ENCODE measurements at places on chromosomes 1 and 21.
A peak's percentile ranks its signal among the peaks of the same experiment; 100 is the strongest.

DNA sequence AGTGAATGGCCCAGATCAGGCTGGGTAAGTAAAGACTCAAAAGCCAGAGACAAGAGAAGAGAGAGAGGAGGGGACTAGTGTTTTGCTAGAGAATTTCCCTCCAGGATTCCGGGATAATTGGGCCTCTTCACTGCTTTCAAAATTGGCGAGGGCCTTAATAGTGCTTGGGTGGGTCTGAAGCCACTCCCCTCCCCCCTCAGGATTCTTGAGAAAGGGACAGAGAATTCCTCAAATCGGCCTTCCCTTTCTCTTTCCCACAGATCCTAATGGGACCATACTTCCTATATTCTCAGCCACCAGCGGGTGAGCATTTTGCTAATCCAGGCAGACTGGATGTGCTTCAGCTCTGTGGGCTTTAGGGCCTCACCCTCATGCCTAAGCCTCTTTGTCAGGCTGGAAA lies 11.9 kb downstream of the SFN start:
- DNase-seq: no peak

DNA sequence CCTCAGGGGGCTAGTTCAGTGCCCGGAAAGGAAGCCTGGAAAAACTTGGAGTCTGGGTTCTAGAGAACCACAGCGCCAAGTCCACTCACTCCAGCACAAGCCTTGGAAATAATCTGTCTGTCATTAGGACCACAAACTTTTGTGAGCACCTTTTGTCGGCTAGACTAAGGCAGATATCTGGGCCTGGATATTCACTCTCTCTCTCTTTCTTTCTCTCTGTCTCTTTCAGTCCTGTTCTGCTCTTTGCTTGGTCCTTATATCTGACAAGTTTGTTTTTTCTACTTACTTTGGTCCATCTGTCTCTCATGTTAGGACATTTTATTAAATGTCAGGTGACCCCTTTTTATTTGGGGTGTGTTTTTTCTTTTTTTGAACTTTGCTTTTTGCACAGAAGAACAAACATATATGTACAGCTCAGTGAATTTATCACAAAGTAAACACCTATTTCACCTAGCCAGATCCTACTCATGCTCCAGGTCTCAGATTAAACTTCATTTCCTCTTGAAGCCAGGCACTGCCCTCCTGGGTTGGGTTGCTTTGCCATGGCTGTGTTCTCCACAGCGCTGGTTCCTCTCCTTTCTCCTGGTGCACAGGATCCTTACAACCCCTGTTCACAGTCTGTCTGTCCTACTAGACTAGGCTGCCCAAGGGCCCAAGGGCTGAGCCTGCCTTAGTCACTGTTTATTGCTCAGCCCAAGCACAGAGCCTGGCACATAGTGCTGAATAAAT lies 40.8 kb downstream of the TCEANC2 start:
- no peak for DNase-seq

DNA sequence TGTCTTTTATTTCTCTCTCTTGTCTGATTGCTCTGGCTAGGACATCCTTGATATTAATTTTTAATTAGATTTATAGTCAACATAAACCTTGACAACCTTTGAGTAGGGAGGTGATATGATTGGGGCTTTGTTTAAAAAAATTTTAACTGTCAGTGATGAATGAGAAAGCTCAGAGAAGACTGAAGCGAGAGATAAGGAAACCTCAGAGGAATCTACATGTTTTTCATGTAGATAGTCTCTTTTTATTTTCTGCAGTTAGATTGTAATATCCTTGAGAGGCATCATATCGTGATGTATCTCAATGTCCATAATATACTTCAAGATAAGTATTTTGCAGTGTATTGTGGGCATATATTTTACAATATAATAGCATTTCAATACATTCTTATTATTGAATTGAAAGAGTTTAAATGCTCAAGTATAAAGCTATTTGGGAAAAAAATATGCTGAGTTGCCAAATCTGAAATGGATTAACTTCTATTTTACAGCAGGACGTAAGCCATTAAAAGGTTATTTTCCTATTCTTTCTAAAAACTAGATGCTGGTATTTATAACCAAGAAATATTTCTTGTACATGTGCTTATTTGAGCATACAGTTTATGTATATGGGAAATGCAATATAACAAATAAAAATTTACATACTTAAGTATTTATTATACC lies 802.4 kb upstream of the ADGRL4 start:
- no peak for DNase-seq

GRCh38 chr1:100862591-100862990 lies 32.1 kb downstream of the EXTL2 start:
- DNase-seq: no peak

DNA sequence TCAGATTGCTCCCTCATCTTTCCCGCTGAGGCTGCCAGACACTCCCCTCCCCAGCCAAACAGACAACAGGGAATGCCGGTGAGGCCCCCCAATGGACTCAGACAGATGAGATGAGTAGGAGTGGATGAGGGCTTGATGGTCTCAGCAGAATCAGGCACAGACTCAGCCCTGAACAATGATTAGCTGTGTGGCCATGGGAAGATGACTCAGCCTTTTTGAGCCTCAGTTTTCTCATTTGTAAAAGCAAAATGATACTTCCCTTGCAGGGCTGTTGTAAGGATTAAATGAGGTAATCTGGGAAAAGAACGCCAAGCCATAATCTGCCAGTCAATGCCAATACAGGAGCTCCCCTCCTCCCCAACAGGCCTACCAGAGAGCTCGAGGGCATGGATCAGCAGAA lies 12.4 kb downstream of the C1orf198 start:
- DNase-seq: no peak

- DNase-seq: no peak
Measured at GRCh38 chr1:103779932-103780331, 30.2 kb downstream of the AMY1C start.

GRCh38 chr1:66206563-66207144 lies 327.3 kb upstream of the SGIP1 start:
- DNase-seq: no peak

DNA sequence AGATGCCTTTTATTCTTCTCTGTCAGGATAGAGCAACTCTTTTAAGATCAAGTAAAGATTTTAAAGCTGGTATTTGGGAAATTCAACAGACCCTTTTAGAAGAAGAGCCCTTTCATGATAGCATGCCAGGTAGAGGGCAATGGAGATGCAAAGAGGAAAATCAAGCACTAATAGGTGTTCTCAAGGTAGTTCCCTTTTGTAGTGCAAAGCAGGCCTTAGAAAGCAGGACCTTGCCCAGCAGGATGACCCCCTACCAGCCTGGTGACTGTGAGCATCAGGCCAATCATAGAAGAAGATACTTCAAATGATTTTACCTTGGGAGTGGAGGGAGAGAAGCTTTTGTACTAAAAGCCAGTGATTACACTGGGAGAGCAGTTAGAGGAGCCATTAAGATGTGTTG lies 381.4 kb upstream of the ZRANB2 start:
- DNase-seq: no peak

- no peak for DNase-seq
Measured at GRCh38 chr21:29091033-29091432, 17.6 kb upstream of the CCT8 start.

DNA sequence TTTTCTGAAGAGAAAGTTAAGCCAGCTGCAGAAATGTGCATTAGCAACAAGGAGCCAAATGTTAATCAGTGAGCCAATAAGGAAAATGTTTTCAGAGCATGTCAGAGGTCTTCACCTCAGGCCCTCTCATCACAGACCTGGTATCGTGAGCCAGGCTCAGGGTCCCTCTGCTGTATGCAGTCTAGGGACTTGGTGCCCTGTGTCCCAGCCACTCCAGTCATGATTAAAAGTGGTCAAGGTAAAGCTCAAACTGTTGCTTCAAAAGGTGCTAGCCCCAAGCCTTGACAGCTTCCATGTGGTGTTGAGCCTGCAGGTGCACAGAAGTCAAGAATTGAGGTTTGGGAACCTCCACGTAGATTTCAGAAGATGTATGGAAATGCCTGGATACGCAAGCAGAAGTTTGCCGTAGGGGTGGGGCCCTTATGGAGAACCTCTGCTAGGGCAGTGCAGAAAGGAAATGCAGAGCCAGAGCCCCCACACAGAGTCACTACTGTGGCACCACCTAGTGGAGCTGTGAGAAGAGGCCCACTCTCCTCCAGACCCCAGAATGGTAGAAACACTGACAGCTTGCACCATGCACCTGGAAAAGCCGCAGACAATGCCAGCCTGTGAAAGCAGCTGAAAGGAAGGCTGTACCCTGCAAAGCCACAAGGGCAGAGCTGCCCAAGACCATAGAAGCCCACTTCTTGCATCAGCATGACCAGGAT lies 1128.7 kb downstream of the AMY1C start:
- DNase-seq: no peak

- no peak for DNase-seq
Measured at GRCh38 chr1:204376465-204376864, 16.7 kb upstream of the PLEKHA6 start.

DNA sequence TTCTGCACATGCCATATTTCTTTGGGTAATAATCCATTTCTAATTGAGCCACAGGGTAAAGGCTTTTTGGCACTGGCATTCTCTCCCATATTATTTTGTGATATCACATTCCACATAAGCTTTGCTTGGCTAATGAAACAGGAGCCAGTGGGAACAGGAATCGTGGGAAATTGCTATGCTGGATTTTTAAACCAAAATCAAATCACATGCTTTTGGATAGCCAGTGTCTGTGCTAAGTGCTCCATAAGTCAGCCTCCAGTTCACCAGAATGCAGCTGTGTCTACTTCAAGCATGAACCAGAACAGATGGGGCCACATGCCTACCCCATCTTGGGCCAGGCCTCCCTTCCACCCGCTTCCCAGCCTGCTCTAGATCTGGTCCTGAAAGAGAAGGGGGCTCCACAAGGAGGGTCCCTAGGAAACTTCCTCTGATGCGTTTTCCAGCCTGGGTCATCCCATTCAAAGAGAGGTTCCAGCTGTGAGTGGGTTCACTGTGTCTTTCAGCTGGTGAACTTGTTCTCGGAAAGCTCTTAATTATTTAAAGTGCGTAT lies 131.2 kb upstream of the COA6 start:
- DNase-seq: no peak

DNA sequence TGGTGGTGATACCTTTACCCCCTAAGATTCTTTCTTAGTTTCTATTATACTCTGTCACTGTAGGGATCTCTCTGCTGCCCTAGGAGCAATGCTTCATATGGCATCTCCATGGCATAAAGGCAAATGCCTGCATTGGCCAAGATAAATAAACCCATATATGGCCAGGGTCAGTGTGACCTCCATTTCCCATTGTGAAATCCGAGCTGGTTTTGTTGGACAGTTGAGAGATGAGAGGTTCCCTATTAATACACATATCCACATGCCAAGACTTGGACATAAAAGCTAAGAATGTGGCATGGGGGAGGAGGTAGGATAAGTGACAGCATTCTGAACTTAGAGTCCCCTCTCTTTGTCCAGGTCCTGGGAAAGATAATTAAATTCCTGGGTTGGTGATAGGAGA lies 1.4 kb downstream of the TPM3 start:
- DNase-seq: peak; percentile 89

DNA sequence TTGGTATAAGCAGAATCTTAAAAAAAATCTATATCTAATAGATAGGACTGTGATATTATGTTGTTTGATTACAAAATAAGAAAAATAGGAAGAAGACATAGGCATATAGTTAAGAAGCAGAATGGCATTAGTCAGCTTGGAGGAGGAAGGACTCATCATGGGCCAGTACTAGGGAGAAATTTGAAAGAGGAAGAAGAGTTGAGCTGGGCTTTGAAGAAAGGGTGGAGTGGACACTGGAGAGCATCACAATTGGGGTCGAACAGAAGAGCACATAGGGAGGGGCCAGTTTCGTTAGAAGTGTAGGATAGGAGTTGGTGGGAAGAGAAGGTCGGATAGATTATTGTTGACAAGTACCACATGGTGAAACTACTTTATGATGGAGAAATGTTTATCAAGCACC lies 129.3 kb downstream of the CACHD1 start:
- no peak for DNase-seq

DNA sequence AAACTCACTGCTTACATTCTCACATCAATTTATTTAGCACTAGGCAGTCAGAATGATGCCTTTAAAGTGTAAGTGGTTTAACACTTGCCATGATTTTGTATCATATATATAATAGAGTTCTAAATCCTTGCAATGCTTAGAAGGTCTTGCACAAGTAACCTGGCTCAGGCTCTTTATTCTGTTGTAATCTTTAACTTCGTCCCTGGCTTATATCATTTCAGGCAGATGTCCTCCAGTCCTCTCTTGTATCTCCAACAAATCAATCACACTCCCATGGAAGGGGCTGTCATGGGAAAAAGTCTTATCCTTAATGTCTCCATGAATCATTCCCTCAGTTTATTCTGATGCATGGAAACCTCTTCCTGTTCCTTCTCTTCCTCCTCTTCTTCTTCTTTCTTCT lies 841.6 kb upstream of the B3GALT2 start:
- no peak for DNase-seq

DNA sequence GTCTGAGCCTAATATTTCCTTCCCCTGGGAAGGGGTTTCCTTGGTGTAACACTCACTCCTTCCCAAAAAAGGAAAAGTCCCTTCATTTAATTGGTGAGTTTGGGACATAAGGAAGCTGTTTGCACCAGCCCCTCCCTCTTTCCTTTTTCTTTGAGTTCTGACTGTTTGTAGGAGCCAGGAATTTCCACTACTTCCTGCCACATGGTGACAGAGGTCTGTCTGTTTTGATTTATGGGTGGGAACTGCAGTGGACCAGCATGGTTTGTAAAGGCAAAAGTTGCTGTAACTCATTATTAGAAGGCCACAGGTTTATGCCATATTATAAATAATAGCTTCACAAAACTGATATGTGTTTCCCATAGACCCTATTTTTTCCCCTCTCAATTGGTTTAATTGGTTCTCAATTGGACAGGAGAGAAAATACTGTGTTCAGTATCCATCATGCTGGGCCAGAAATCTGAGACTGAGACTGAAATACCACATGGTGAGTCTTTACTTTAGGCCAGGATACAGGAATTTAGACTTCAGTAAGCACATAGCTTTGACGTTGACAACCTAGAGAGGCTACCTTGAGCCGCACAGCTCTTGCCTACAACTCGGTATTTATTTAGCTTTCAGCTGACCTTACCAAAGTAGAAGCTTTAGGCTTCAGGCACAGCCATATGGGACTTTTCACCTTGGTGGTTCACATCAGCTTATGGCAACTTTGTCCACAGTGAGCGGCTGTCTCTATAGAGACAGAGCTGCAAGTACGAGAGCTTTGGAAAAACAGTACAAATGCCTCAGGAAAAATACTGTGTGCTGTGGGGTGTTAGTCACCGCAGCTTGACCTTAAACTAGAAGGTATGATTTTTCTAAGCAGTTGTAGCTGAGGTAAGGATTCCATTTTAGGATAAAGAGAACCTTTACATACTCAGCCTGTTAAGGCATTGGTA lies 40.0 kb upstream of the RGS7 start:
- DNase-seq: no peak
